HT1080 (cell line): ENCODE measurements at places on chromosomes 2 and 18.

DNA sequence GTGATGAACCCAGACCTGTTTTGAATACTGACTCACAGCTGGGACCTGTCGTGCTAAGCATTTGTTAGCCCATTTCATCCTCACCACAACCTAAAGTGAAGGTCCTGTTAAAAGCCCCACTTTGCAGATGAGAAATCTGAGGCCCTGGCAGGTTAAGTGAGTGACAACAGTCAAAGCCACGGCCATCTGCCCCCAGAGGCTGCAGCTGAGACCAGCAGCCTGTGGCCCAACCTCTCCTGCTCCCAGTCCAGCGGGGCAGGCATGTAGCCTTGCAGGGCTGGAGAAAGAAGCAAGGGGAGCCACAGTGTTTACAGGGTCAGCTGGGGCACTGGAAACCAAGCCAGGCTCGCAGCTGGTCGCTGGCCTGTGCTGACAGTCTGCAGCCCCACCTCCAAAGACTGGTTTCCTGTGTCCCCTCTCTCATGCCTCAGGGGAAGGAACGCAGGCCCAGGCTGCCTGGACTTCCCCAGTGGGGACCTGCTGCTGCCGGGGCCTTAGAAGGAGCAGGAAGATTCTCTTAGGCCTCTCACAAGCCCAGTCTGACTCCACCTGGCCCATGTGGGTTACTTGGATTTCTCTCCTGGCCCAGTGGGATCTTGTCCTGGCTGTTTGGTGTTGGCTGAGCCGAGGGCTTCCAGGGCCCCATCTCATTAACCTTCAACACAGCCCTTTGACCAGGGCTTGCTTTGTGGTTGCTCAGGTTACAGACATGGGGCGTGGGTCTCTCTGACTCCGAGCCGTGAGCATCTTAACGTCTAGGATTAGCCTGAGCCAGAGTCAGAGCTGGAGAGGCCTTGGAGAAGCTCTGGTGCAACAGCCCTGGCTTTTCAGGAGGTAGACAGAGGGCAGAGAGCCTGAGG, 1.7 kb downstream of the INPP5D start:
- no peak for DNase-seq

DNA sequence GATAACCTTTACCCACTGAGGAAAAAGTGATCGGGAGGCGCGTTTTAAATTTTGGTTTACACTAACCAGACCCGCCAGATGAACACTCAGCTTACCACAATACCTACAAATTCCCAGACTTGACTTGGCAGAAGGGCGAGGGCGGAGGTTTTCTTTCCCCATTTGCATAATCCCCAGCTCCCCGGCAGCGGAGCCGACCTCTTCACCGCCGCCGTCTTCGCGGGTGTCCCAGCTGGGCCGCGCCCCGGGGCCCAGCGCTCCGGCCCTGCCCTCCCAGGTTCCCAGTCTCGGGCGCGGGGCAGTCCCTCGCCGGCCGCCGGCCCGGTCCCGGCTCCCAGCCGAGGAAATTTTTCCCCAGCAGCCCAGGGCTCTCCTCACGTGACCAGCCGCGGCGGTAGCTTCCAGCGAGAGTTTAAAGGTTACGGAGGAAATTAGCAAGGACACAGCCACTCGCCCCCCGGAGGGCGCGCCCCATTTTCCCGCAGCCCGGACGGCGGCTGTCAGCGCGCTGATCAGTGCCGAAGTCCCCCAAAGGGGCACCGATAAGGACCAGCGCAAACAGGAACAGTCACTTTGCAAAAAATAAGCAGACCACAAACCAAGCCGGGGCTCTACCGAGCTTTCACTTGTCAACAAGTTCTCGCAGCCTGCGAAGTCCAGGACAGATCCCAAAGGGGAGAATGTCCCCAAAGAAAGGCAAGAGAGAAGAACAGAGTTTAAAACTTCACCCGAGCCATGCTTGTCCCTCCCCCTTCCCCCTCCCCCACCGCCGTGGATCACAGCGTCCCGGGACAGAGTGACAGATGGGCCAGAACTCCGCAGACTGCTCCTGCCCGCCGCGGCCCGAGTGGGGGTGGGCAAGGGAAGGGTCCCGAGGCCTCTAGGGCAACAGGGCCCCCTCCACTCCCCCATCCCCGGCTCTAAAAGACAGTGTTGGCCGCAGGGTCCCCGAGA, 1.3 kb upstream of the PRKCE start:
- DNase-seq = peak; percentile 53

DNA sequence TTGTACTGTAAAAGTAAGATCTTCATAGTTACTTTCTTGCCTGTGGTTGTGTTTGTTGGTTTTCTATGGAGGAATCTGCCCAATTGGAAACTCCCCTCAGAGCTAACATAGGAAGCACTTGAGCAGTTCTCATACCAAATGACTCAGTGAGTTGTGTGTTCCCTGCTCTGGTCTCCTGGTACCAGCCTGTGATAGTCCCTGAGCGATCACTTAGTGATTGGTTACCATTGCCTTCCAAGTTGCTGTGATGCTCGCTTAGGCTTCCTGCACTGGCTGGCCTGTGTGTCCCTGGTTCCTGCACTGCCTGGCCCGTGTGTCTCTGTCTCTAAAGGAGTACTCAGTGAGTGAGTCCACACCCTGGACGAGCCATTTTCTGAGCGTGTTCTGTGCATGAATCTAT, 133.0 kb downstream of the MAP4K4 start:
- DNase-seq = peak; percentile 55

GRCh38 chr2:172172513-172173173, 69.9 kb upstream of the DLX2 start:
- peak; percentile 71 for DNase-seq

DNA sequence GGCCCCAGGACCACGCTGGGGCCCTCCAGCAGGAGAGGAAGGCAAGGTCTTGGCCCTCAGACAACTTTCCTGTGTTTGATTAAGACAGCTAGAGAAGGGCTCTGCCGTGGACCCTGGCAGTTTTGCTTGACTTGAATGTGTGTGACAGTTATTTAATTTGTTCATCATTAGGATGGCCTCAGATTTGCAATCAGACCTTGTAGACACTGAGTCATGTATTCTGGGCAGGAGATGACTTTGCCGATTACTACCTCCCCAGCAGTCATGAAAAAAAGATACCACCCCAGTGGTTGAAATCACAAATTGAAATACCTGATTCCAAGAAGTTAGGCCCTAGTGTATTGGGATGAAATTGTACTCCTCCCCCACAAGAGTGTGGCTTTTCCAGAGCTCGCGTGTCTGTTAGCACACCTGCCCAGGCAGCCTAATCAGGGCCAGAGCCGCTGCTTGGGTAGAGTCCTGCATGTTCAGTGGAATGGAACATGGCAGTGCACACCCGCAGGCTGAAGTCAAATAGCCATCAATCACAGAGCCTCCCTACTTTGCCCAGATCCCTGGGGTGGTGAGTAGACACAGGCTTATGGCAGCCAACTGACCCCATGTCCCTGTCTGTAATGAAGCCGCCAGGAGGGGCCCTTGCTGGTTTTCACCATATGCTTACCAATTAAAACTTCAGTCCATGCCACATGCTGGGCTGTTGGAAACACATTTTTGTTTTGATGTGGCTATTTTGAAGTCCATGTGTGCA, 122.5 kb downstream of the TPGS2 start:
- DNase-seq = peak; percentile 44

DNA sequence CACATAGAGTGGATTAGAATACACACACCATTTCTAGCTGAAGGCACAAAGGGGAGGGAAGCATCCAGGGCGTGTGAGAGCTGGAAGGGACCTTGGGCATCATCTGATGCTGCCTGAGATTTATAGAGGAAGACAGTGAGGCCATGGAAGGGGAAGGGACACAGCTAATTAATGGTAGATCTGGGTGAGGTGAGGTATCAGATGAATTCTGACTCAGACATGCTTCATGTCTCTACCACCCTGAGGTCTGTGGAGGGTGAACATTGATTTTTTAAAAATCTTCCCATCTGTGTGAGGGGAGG, 42.2 kb upstream of the OTOF start:
- DNase-seq = no peak

DNA sequence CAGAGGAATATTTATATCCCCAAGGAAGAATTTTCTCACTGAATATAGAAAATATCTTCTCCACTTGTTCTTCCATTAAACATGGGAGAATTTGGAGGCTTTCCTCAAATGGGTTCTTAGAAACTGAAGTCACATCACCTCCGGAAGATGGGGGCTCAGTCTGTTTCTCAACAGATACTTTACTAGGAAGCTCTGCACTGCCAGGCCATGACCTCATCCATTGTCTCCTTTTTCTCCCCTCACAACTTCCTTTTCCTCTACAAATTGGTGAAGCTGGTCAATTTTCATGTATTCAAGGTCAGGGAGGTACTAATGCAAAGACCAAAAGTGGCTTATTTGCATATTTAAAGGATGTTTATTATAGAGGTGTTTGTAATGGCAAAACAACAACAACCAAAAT, 173.1 kb downstream of the RNF152 start:
- no peak for DNase-seq

DNA sequence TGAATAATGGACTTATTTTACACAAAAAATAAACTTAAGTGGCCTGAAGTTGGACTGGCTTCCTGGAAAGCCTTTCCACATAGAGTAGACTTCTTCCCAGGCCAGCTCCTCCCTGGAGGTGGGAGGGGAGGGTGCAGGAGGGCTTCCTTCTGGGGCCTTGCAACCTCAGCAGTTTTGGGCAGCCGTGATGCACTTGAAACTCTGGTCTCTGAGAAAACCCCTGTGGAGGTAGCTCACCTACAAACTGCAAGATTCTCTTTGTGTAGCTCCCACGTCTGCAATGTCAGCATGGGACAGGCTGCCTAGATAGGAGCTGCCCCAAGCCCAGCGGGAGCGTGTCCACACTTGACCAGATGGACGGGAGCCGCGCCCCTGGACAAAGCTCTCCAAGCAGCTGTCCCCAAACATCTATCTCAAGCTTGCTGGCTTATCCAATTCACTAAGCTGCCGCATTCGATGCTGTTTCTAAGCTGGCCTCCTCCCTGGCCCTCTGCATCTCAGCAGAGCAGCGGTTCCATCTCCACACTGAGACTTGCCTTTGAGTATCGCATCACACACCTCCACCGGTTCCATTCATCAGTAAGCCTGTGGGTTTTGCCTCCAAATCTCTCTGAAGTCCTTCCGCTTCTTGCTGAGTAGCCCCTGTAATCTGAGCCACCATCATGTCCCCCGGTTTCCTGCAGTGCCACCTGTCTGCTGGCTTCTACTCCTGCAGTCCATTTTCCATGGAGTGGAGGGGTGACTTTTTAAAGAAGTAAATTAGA, 1.6 kb upstream of the LPIN1 start:
- DNase-seq = peak; percentile 44

DNA sequence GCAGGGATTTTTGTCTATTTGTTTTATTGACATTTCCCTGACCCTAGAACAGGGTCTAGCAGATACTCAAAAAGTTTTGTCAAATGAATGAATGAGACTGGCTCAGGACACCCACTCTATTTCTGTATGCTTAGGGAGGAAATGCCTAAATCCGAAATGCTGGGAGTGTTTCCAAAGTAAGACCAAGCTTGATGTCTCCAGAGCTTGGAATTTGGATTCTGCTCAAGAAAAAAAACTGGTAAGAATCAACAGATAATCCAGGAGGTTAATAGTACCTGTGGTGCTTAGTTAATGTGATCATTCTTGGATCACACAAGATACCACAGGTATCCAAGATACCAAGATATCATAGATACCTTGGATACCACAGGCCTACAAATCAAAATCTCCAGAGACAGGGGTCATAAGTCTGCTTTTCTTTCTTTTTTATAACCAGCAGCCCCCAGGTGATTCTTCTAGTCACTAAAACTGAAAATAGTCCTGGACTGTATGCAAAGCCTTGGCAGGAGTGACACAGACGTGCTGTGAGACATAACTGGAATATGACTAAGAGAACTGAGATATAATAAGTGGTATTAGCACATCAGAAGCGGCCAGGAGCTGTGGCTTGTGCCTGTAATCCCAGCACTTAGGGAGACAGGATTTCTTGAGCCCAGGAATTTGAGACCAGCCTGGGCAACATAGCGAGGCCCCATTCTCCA, 39.9 kb upstream of the SP3 start:
- peak; percentile 70 for DNase-seq

- no peak for DNase-seq
These were observed 251.3 kb downstream of the CDCA7 start for GRCh38 chr2:173605994-173606393.

DNA sequence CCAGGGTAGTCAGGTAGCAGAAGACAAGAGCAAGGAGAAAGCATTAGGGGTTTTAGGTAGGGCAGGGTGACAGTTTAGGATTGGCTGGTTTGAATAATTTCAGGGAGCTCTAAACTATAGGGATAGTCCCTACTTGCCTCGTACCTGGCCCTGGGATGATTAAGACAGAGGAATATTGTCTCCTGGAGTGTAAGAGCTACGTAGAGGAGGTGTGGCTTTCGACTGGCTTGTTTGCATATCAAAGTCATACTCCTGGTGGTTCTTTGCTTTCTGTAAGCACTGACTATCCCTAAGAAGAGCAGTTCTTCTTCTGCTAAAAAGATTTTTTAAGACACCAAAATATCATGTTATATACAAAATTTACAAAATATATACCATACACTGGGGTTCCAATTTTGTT, 1867.4 kb downstream of the SUCLG1 start:
- DNase-seq = no peak

- DNase-seq = peak; percentile 80
These were observed at the start of gene SATB2 for GRCh38 chr2:199457147-199458008. SATB2 (minus strand) TSS chr2:199457939; CDS start chr2:199456037, 1,902 bp downstream.

GRCh38 chr2:66252109-66252508, 182.8 kb upstream of the MEIS1 start:
- DNase-seq = no peak
